ENCODE measurements at places on chromosomes 2 and 18.

GRCh38 chr2:180015951-180016709 is 9.0 kb upstream of the CWC22 start:
- no peak for DNase-seq

DNA sequence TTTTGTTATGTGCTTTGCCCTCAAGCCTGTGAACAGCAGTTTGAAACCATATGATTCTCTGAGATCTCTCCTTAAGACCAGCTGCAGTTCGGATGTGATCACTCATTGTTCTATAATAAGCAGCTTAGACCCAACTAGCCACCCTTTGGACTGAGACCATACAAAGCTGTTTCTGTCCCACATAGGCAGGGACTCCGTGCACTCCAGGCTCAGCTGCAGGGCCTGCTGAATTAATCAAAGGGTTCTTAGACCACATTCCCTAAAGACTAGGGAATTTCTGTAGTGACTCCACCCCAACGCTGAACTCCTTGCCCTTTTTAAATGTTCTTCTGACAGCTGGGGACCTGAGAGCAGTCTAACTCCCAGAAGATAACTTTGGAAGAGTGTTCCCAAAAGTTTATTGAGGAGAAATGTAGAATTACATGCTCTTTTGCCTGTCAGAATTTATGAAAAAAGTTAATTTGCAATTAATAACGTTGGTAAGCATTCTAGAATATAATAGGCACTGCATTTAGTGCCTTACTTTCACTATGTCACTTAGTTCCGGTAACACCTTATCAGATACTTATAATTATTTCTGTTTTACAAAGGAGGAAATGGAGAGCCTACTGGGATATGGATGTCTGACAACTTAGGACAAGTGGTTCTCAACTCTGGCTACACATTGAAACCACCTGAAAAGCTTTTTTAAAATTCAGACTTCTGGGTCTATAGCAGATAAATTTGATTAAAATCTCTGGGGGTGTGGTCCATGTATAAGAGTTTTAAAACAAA is 42.3 kb downstream of the GULP1 start:
- DNase-seq: no peak

DNA sequence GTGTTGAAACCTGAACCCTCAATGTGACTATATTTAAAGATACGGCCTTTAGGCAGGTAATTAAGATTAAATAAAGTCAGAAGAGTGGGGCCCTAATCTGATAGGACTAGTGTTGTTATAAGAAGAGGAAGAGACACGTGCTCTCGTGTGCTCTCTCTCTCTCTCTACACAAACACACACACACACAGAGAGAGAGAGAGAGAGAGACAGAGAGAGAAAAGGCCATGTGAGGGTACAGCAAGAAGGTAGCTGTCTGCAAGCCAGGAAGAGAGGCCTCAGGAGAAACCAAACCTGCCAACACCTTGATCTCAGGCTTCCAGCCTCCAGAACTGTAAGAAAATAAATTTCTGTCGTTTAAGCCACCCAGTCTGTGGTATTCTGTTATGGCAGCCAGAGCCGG is 106.7 kb downstream of the FTCDNL1 start:
- no peak for DNase-seq

- no peak for DNase-seq
These were observed 43.0 kb upstream of the EFEMP1 start for GRCh38 chr2:55966401-55967118.

DNA sequence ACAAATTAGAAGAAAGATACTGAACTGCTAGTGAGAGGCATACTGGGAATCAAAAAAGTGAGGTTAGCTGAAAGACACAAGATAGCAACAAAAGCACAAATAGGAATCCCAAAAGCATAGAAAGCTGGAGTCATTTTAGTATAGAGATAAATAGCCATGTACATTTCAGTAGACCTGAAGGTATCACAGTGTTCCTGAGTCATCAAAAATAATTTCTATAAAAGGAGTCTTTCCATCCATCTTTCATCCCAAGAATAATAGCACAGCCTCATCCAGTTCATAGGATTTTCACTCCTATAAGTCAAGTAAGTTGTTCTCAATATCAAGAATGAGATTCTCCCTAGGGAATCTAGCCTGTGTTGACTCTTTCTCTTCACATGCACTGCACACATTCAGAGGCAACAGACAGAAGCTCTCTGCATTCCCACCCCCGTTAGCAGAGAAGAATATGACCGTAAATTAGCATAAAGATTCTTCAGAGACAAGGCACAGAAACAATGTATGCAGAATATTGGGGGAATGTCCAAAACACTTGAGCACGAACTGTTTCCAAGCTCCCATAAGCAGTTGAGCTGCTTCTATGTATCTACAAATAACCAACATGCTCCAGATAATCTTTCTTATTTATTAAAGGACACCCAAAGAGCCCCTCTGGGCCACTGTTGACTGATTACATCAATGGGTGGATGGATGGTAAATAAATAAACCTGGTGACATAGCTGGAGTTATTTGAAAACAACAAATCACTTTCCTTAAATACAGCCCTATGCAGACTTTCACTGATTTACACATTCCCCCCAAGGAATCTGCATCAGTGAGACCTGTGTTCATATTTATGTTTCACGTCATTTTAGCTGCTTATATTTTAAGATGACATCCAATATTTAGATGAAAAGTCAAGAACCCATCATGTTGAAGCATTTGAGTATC is 174.5 kb upstream of the PKDCC start:
- DNase-seq: no peak
